ENCODE measurements at places on chromosomes 12 and 14.
A peak's percentile ranks its signal among the peaks of the same experiment; 100 is the strongest.

DNA sequence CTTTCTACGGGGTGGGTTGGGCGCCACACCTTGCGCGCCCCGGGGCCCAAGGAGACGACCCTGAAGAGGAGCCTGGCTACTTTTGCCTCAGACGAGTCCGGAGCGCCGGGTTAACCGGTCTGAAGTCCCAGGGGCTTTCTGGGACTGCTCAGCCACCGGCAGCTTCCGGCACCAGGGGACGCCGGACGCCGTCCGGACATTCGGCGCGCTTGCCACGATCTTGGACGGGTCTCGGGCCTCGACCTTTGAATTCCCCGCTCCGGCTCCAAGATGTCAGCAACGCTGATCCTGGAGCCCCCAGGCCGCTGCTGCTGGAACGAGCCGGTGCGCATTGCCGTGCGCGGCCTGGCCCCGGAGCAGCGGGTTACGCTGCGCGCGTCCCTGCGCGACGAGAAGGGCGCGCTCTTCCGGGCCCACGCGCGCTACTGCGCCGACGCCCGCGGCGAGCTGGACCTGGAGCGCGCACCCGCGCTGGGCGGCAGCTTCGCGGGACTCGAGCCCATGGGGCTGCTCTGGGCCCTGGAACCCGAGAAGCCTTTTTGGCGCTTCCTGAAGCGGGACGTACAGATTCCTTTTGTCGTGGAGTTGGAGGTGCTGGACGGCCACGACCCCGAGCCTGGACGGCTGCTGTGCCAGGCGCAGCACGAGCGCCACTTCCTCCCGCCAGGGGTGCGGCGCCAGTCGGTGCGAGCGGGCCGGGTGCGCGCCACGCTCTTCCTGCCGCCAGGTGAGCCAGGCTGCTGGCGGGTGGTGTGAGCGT lies at the start of gene ACOT4:
TSS of gene ACOT4 (plus strand) at position 184 of the 760 bp plus-strand sequence. CDS start at position 271, 87 bp downstream.
- peak; percentile 43 for DNase-seq

DNA sequence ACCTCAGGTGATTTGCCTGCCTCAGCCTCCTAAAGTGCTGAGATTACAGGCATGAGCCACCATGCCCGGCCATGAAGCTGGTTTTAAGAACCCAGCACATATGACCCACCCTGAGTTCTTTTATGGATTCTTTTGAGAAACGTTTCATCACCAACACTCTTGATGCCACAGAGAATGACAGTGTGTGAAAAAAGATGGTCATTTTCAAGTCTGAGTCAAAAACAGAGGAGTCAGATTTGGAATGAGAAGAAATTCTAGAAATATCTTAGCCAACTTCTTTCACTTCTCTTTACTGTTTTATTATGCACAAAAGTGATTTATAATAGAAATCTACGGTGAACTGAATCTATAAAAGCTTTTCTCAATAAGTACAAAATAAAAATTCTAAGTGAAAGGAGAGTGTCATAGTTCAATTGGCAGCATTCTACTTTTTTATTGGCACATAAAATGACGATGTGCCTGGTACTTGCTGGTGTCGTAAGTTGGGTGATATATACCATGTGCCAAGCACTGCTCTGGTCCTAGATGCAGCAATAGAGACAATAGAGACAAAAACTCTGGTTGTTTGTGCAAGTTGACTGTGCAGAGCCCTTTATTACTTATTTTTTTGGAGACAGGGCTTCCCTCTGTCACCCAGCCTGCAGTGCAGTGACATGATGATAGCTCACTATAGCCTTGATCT lies 33.9 kb downstream of the CCDC177 start:
- no peak for DNase-seq

DNA sequence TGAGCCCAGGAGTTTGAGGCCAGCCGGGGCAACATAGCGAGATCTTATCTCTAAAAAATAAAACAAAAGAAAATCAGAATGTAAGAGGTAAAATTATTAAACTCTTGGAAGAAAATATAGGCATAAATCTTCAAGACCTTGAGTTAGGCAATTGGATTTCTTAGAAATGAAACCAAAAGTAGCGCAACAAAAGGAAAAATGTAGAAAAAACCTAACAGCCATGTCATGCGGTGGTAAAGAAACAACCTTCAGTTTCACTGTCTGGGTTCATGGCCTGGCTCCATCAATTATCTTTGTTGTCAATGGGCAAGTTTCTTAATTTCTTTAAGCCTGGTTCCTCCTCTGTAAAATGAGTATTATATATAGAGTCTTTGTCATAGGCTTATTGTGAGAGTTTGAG lies 5.6 kb upstream of the GCH1 start:
- DNase-seq: no peak

GRCh38 chr12:78916845-78917480 lies 52.4 kb downstream of the SYT1 start:
- no peak for DNase-seq

DNA sequence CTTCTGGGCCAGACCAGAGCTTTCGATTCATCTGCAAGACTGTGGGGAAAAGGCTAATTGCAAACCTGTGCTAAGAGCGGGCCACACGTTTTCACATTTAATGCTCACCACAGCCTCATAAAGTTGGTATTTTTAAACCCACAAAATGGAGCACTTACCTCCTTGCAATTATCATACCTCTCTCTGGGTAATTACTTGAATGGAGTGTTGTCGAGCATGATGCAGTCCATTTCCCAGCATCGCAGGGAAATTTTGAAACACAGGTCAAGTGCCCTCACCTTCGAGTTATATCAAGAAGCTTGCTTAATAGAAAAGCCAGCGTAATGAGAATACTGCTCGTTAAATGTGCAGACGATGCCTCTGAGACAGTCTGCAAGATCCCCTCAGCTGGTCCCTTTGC lies 8.8 kb upstream of the IFI27L2 start:
- no peak for DNase-seq

DNA sequence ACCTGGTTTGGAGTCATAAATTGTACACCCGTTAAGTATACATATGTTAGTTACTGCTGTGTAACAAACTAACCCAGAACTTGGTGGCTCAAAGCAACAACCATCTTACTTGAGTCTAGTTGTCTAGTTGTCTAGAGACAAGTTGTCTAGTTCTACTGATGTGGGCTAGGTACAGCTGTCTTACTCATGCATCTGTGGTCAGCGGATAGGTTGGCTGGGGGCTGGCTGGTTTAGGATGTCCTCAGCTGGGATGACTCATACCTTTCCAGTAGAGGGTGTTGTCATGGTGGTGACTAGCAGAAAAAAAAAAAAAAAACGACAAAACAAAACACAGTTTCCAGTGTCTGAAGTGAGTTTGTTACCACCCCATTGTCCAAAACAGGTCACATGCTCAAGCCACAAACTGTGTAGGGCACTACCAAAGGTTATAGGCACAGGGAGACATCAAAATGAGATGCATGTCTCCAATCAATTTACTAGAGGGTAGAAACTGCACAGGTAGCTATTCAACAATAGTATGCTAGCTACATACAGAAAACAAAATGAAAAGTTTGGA lies 680.3 kb downstream of the MED13L start:
- no peak for DNase-seq

- peak; percentile 1 for DNase-seq
These were observed 386 bp downstream of the LIN52 start for GRCh38 chr14:74085047-74085637.

DNA sequence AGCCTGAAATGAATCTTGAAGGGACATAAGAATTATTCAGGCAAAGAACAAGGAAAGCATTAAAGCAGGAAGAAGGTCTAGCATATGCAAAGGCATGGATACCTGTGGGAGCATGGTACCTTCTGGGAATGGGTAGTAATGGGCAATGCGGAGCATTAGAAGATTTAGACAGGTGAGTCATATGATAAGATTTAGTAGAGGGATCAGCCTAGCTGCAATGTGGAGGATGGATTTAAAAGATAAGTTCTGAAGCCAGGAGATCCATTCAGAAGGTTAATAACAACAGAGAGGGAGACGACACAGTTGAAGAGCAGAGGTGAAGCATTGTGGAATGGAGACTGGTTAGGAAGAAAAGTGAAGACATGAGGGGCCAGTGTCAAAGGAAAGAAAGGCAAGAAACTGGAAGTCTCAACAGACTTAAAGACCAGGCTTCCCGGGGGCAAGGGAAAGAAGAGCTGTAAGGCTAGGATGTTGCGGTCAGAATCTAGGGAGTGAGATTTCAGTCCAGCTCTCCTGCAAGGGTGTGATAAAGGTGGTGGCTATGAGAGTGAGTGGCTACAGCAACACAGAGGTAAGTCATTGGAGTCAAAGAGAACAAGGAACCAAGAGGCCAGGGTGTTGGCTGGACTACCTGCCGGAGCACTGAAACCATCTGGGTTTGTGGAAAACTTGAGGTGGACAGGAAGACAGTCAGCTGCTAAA lies 5.6 kb upstream of the STAT6 start:
- DNase-seq: no peak

- DNase-seq: no peak
These were observed 14.2 kb upstream of the BLTP3B start for GRCh38 chr12:100156731-100157426.

GRCh38 chr14:71525663-71526221 lies 406.5 kb upstream of the RGS6 start:
- DNase-seq: no peak

- DNase-seq: no peak
These were observed 18.1 kb downstream of the EGLN3 start for GRCh38 chr14:33932576-33933345.

DNA sequence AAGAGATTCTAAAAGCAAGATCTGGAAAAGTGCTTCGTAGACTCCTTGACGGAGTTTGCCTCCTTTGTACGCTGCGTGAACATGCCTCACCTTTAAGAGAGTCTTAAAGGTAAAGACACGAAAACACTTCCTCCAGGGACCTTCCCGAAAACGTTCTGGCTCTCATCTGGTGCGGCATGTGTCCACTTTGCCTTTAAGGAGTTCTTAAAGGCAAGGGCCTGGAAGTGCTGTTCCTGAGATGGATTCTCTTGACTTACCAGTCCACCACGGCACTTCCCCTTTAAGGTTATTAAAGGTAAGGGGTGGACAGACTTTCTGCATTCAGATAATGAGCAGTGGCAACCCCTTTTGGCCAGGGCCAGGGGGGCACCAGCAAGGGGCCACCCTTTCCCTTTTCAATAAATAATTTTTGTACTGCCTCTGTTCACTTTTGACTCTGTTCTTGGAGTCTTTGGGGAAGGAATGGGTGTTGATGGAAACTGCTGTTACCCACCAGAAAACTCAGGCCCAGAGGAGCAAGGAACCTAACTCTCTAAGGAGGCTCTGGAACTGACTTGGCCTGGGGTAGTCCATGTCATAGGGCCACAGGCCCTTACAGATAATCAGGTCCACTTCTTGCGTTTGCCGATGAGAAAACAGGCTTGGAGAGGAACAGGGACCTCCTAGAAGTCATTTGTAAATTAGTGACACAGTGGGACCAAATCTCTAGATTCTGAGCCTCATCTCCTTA lies 4.4 kb downstream of the REM2 start:
- no peak for DNase-seq

DNA sequence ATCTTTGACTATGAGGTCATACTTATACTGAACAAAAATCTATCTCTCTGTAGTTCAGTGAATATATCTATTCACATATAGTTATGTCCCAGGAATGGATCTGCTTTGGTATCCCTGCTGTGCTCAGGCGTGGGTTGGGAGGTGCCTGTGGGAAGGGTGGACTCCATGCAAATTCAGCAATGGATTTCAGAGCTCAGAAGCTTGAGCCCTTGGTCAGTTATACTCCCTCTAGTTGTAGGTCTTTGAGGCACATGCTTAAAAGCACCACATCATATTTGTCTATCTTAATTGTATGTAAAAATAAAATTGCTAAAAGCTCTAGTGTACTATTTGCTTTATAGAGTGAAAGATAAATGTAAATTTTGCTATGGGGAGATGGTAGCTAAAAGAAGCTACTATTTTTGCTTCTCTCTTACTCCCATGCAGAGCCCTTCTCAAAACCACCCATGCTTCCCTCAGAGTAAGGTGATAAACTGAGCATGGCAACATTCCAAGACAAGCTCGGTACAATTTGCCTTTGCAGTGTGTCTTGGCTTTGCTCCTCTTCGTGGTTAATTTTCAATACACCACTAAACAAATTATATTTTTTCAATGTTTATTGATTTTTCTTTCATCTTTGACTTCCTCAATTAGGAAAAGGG lies 54.9 kb downstream of the SLC16A7 start:
- no peak for DNase-seq

- no peak for DNase-seq
These were observed 27.9 kb downstream of the BAZ2A start for GRCh38 chr12:56602239-56602638.

GRCh38 chr12:104604995-104605675 lies 148.4 kb downstream of the CHST11 start:
- DNase-seq: no peak

GRCh38 chr12:2256915-2257314 lies 204.1 kb downstream of the CACNA1C start:
- DNase-seq: no peak

- DNase-seq: no peak
These were observed 56.8 kb upstream of the CNOT2 start for GRCh38 chr12:70186436-70186835.

DNA sequence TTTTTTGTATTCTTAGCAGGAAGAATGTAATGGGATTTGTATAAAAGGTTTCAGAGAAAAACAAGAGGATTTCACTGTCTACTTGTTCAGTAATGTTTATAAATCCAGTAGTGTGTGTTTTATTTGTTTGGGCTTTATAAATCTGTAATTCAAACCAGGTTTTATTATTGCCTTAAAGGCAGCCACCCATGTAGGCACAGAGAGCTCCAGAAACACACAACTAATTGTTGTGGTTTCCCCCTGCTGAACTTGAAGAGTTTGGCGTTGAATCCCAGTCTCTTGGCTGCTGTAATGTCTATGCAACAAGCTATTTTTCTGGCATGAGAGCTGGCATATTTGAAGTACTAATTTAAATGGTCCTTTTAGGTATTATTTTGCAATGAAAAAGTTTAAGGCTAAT lies 63.4 kb upstream of the SLCO1C1 start:
- no peak for DNase-seq

- DNase-seq: no peak
These were observed 69.1 kb downstream of the ARL6IP4 start for GRCh38 chr12:123049398-123050240.

- DNase-seq: no peak
These were observed 797.4 kb upstream of the FBXO33 start for GRCh38 chr14:40229676-40230075.

DNA sequence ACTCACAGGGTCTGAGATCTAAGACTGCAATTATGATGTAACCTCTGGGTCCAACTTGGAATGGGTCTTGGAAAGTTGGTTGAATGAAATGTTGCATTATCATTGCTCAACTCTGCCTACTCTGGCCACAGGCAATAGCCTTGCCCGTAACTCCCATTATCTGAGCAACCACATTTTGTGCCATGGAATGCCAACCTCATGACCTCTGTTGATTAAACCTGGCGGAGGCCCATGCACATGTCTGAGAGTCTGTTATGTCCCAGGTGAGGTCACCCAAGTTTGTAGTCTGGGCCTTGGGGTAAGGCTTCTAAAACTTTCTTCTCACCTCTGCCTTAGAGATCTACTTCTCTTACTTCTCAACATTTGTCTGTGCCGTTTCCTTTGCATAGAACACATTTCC lies 140.9 kb downstream of the TBX5 start:
- no peak for DNase-seq

GRCh38 chr12:69684466-69684865 lies 14.6 kb downstream of the BEST3 start:
- DNase-seq: no peak

DNA sequence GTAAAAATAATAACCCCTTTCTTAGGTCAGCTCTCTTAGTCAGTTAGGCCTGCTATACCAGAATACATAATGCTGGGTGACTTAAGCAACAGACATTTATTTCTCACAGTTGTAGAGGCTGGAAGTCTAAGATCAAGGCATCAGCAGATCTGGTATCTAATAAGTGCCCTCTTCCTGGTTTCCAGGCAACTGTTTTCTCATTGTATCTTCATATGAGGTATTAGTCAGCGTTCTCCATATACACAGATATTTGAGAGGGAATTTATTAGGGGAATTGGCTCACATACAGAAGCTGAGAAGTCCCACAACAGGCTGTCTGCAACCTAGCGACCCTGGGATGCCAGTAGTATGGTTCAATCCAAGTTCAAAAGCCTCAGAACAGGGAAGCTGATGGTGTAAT lies 896.0 kb downstream of the GALC start:
- DNase-seq: no peak
